Forelimb muscle (tissue), 1 donor: ENCODE measurements at places on chromosomes 3 and 15. TPM values are rescaled to one million over a fixed set of nuclear protein-coding genes. Genes with fewer than 3 reads are reported as not detected.

- no peak for DNase-seq
Observed at GRCh38 chr15:79956354-79956939, 14.5 kb downstream of the BCL2A1 start.

The COMMD4 gene
- 40.8 TPM for polyA plus RNA-seq

- DNase-seq, result no peak
Observed at GRCh38 chr3:42697289-42698051, 5.1 kb downstream of the HHATL start.

The AMIGO3 gene
- 2.7 TPM for polyA plus RNA-seq
